Esophagus squamous epithelium (tissue), 5 donors: ENCODE measurements at places on chromosomes 16 and 17.

- DNase-seq, result no peak
Observed at GRCh38 chr17:56173026-56173425, 19.8 kb downstream of the ANKFN1 start.

- no peak for DNase-seq
Observed at GRCh38 chr17:76784926-76785325, 47.0 kb downstream of the MFSD11 start.

DNA sequence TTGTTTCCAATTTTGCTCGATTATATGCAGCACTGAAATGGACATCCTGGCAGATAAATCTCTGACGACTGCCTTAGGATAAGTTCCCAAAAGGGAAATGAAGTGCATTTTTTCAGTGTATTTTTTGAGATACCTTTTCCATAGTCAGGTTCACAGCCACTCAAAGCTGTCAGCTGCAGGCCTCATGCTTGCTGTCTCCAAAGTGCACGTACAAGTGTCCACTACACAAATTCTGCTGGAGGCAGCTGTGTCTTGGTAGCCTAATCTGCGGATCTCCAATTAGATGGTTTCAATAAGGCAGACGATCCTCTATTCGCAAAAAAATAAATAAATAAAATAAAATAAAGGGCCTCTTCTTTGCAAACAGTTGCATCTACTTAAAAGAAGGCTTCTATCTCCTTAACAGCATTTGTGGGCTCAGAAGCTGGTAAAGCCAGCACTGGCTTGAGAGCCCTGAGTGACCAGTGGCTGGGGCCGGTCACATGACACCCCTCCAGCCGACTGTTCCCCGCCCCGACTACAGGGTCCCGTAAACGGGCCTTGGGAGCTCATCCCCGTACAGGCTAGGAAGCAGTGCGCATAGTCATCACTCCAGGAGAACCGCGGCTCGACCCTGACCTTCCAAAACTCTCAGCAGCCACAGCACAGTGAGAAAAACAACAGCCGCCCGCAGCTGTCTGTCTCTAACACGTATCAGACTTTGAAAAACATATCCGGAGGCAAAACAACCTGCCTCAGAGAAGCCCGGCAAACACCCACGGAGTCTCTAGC, 18.8 kb downstream of the RPH3AL start:
- no peak for DNase-seq

DNA sequence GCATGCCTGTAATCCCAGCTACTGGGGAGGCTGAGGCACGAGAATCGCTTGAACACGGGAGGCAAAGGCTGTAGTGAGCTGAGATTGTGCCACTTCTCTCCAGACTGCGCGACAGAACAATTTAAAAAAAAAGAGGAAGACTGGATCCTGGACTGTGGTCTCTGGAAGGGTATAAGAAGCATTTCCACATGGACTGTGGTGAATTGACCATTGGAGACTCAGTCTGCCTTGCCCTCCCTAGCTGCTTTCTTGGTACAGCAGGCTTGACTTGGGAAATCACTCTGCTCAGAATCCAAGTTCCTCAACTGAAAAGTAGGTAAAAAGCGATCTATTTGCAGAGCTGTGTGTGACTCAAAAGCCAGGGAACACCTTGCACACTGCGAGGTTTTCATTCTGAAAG, 1.0 kb upstream of the MGRN1 start:
- no peak for DNase-seq
